ENCODE measurements at places on chromosomes 16 and 17.

- no peak for DNase-seq
Observed at GRCh38 chr16:359871-360697, 7.6 kb upstream of the AXIN1 start.

GRCh38 chr16:66521951-66522771 is 27.8 kb downstream of the TK2 start:
- DNase-seq, result no peak

GRCh38 chr17:55437159-55437605 is 15.5 kb upstream of the MMD start:
- DNase-seq, result peak; percentile 67

- no peak for DNase-seq
Observed at GRCh38 chr16:20307240-20307671, 20.1 kb downstream of the GP2 start.

GRCh38 chr16:3149193-3149530 is 14.3 kb downstream of the ZNF213 start:
- DNase-seq, result no peak

- DNase-seq, result no peak
Observed at GRCh38 chr16:27285676-27286196, 17.2 kb upstream of the NSMCE1 start.

DNA sequence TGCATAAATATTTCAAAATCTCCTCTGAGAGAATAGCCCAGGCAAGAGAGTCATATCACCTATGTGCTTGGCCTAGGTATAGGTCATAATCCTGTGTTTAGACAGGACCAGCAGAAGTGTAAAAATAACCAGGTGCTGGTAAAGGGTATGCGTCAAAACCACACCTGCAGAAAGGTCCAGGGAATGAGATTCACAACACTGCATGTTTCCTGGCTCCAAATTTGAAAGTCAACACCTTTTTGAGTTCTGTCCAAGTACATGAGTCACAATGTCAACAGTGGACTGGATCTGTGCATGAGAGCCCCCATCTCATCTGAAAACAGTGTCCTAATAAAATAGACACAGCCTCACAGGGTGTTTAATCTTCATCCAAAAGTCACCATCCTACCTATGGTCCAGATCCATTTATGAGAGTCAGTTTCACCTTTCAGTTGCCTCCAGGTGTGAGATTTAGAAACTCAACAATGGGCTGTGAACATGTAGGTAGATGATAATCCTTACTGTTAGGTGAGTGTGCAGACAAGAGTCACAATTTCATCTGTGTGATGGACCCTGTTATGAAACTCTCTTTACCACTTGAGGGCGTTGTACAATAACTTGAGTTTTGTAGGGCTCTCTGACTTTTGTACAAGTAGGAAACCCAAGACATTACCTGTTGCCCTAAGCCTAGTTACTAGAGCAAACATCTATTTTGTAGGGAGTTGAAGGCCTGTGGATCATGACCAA is 2100.7 kb downstream of the TP53TG3F start:
- DNase-seq, result no peak

DNA sequence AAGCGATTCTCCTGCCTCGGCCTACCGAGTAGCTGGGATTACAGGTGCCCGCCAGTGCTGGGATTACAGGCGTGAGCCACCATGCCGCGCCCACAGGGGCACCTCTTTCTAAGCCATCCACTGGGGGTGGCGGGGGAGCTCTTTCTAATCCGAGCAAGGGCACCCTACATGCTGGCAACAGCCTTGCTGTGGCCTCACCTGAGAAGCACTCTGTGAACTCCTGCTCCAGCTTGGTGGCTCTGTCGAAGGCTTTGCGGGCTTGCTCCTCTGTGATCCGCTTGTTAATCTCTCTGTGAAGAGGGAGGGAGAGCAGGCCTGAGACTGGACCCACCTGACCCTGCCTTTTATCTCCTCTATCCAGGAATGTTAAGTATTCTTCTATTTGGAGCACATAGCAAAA is 11.9 kb upstream of the ASGR1 start:
- no peak for DNase-seq

- DNase-seq, result no peak
Observed at GRCh38 chr16:1974157-1975070, 2.6 kb downstream of the TBL3 start.

GRCh38 chr16:651844-652243 is 2.7 kb downstream of the WDR90 start:
- DNase-seq, result no peak

DNA sequence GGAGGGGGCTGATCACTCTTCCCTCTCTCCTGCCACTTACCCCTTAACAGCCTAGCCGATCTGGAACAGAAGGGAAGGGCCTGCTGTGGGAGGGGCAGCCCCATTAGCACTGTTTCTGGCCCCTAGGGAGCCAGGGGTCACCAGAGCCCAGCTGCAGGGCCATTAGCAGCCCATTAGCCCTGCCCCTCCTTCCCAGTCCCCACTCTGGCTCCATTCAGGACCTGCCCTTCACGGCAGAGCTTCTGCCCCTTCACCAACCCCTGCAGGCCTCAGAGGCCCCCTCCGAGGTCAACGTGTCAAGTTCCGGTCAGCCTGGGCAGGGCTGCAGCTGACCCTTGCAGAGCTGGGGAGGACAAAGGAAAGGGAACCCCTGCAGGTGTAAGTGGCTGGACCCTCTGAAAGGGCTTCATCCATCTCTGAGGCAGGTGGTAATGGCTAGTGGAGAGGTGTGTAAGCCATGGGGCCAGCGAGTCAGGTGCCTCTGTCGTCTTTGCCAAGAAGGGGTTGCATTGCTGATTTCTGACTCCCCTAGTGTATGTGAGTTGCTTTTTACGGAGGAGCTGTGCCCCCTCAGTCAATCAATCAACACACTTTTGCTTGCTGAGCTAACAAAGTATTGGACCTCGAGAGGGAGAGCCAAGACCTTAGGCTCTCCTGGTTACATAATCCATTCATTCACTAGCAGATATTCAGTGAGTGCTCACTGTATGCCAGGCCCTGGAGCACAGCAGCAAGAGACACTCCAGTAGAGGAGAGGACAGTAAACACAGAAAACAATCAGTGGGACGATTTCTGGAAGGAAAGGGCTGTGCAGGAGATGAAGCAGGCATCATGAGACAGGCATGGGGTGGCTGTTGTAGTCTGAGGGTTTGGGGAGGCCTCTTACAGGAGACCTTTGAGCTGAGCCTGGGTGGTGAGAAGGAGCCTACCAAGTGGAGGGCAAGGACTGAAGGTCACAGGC is 18.2 kb upstream of the KCNJ12 start:
- no peak for DNase-seq

DNA sequence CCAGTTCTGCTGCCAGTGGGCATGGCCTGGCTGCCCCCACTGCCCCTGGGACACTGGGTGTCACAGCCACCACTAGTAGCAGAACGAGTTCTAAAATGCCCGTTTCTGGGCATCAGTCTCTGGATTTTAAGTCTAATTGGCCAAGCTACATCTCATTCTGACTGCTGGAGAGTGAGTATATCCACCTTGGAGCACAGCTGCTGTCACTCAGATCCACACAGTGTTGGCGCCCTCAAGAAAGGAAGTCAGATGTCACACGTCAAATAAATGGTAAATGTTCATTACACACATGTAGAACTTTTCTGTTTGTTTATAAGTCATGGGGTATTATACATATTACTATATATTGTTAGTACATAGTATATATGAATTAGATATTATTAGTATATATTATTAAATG is 19.4 kb downstream of the GNGT2 start:
- DNase-seq, result no peak

- DNase-seq, result no peak
Observed at GRCh38 chr17:28898527-28898955, 1.0 kb upstream of the FLOT2 start.

- DNase-seq, result no peak
Observed at GRCh38 chr17:73013816-73014663, 78.4 kb downstream of the SLC39A11 start.

GRCh38 chr17:79803421-79803996 is 6.6 kb upstream of the CBX8 start:
- no peak for DNase-seq

DNA sequence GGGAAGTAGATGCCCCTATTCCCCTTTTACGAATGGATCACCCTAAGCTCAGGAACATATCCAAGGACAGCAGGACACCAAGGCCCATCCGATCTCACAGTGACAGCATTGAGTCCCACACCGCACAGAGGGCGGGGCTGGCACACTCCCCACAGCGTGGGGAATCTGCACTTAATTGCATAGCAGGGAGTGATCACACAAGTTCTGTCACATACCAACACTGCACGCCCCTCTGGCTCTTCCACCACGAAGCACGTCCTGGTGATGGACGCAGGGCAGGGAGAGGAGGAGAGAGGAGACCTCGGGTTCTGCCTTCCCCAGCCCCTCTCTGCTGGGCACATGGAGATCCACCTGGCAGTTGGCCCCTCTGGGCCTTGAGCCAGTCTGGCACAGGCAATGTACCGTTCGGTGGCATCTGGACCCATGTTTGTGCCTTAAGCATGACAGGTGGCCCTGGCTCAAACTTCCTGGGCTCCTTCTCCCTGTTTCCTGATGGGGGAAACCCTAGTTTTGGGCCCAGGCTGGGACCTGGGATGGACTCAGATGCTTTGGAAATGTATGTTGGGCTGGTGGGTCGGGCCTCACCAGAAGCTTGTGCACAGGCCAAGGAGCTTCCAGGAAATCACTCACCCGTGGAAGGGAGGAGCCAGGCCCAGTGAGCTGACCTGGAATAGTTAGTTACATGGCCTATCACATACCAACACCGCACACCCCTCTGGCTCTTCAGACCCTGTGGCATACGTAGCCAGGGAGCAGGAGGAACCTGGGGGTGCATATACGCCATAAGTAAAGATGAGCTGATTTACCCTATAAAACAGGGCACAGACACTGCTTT is 35.1 kb upstream of the CREBBP start:
- DNase-seq, result no peak

- no peak for DNase-seq
Observed at GRCh38 chr16:4915226-4915761, 21.7 kb downstream of the PPL start.

DNA sequence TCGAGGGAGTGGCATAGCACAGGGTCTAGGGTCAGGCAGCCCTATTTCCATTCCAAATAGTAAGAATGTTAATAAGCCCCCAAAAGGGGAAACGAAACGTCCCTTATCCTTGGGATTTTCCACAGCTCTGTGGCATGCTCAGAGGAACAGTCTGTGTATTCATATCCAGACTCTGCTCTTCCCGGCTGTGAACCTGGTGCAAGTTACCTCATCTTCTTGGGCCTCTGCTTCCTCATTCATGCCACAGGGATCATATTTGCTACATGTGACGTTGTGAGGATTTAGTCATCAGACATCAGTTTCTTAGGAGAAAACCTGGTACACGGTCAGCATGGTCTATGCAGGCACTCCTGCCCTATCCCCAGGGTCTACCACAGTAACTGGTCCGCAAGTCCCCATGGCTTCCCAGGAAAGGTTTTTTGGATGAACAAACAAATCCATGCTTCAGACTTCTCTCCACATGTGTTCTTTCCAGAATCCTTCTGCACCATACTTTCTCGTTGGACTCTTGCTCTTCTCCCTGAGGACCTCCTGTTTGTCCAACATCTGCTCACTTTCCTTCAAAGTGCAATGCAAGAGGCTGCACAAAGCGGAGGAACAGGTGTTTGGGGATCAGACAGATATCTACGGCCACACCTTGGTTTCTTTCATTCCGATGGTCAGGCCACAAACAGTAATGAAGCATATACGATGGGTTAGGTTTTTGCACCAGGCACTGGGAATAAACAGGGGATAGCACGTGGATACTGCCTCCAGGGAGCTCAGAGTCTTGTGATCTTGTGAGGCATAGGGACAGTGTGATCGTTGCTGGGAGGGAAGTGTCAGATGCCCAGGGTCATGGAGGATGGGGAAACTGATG is 17.7 kb downstream of the GLP2R start:
- DNase-seq, result no peak

All from memory B cell (primary cell).